ENCODE measurements at places on chromosomes 16 and 17.
A peak's percentile ranks its signal among the peaks of the same experiment; 100 is the strongest.

DNA sequence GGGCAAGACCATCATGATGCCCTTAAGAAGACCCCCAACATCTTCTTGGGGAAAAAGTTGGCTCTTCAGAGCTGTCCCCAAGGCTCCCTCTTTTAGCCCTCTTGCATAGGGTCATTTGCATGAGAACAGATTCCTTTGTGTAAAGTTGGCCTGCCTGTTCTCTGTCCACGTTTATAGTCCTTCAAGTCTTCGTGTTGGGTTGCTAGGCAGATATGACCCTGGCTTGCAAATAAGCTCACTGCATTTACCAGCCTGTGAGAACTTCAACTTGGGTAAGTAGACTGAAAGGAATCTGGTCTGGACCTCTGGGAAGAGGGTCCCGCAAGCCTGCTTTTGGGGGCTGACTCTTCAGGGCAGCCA is 2.9 kb downstream of the ARSG start:
- no peak for DNase-seq

GRCh38 chr17:1120596-1121441 is 59.0 kb downstream of the ABR start:
- no peak for DNase-seq

- DNase-seq, result no peak
These were observed 448 bp downstream of the MT1M start for GRCh38 chr16:56632848-56633365.

DNA sequence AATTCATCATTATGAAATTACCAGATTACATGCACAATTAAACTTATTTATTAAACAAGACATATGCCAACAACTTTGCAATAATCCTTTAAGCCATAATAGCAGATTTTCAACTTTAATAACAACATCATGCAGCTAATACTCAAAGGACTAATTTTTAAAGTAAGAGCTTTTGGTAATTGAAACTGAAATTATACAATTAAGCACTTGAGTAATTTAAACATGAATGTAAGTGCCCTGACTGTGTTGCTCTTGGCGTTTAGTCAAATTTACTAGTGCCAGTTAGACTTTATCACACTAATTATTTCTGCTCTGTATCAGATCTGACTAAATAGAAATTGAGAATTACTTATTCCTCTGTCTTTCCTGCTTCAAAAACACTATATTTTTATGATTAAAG is 46.8 kb upstream of the PSMD7 start:
- no peak for DNase-seq

- DNase-seq, result peak; percentile 77
These were observed 206.2 kb downstream of the PRKCB start for GRCh38 chr16:24041834-24042631.

- DNase-seq, result peak; percentile 10
These were observed 35.5 kb downstream of the PIPOX start for GRCh38 chr17:29078183-29079045.

DNA sequence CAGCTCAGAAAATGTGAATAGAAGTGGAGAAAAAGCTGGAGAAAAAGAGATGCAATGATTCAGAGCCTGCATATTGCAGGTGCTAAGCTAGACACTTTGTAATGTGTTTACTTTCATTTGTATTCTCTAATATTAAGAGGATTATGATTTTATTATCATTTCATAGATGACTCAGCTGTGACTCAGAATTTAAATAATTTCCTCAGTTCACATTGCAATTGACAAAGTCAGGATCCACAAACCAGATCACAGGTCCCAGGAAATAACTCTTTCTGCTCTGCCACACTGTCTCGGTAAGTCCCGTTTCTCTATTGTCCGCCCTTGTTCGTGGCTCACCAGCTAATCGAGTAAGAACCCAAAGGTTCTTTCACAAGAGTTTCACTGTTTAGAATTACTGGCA is 235.4 kb upstream of the MON1B start:
- no peak for DNase-seq

- no peak for DNase-seq
These were observed 9.6 kb upstream of the APPBP2 start for GRCh38 chr17:60535382-60536279.

- peak; percentile 27 for DNase-seq
These were observed 999 bp upstream of the FLYWCH2 start for GRCh38 chr16:2881783-2882649.

DNA sequence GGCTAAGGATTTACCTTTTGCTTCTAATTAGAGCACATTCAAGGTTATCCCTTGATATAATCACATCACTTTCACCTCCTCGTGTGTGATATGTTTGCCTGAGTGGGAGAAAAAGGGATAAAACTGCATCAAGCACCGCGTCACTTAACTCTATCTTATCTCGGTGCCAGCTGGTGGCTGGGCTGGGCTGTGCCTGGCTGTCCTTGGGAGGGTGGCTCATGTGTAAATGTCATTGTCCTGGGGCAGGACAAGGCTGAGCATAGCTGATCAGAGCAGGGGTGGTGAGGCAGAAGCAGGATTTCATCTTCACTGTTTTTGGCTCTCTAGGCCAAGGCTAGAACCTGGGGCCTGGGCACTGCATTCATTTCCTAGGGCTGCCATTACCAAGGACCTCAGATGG is 105.3 kb downstream of the RAP1GAP2 start:
- no peak for DNase-seq

DNA sequence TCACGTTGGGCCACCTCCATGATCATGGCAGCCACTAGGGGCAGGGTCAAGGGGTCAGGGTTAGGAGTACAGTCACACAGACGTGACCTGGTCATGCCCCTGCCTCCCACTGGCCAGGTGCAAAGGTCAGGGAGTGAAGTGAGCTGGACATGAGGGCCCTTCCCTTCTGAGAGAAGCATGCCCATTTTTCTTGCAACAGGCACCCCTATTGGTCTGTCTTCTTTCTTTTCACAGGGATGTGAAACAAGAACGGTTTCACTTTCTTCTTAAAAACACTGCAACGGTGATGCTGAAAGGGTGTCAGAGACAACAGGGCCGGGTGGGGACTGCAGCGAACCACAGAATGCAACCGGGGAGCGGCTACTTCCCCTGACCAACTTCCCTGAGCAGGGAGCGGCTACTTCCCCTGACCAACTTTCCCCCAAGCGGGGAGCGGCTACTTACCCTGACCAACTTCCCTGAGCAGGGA is 52.1 kb upstream of the DOC2B start:
- peak; percentile 92 for DNase-seq

DNA sequence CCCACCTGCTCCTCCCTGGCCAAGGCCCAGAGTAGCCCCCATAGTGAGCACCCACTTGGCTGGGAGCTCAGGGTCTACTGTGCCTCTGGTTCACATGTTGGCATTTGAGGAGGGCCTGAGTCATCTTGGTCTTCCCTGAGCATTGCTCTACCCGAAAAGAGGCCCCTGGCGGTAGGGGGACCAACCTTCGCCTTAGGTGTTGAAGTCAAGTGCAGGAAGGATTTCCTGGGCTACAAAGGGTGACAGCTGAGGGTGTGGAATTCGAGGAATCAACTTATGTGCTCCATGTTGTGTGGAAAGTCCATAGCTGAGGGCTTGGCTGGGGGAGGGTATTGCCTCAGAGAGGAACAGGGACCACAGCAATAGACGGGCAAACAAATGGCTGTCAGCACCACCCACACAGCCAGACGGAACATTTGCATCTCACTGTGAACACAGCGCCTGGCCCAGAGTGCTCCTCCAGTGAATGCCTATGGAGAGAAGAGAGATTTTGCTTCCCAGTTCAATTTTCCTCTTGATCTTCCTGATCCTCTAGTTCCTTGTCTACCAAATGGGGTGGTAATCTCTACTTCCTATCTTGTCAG is 35.6 kb upstream of the NGFR start:
- no peak for DNase-seq

DNA sequence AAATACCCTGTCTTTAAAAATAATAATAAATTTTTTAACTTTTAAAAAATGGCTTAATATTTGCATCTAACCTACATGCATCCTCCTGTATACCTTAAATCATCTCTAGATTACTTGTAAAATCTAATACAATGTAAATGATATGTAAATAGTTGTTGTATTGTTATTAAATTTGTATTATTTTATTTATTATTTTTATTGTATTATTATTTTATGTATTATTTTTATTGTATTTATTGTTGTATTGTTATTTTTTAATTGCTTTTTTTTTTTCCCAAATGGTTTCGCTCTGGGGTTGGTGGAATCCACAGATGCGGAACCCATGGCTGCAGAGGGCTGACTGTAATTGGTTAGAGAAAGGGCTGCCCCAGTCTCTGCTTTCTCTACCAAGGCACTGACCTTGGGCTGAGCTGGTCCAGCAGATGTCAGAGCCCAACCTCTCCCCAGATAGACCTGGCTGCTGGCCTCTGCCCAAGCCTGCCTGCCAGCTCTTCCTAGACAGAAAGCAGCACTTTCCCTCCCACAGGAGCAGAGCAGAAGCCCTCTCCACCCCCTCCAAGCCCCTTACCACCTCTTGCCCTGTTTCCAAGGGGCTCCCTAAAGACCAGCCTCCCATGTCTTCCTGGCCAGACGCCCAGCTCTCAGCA is 183.8 kb downstream of the GSG1L start:
- no peak for DNase-seq

DNA sequence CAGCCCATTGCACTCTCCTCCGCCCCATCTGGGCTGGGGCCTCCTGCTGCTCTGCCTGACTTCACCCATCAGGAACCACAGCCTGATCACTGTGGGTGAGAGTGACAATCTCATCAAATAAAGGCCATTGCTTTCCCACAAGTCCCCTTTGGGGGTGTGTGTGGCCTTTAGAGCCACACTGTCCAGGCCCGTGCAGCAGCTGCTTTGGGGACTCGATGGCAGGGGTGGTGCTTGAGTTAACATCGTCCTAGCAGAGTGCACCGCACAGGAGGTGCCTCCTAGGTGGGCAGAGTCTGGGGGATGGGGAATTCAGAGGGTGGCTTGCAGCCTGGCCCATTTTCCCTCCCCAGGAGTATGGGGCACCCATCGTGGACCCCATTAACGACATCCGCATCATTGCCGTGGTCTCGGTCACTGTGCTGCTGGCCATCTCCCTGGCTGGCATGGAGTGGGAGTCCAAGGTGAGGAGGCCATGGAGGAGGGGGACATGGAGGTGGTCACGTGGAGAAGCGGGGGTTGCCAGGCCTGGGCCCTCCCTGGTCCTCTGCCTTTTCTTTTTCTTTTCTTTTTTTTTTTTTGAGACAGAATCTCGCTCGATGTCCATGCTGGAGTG is 5.4 kb downstream of the SLC12A3 start:
- DNase-seq, result peak; percentile 25

GRCh38 chr17:31561469-31562375 is 170.2 kb downstream of the RAB11FIP4 start:
- peak; percentile 82 for DNase-seq

GRCh38 chr16:84091460-84091859 is 25.3 kb downstream of the MBTPS1 start:
- no peak for DNase-seq

DNA sequence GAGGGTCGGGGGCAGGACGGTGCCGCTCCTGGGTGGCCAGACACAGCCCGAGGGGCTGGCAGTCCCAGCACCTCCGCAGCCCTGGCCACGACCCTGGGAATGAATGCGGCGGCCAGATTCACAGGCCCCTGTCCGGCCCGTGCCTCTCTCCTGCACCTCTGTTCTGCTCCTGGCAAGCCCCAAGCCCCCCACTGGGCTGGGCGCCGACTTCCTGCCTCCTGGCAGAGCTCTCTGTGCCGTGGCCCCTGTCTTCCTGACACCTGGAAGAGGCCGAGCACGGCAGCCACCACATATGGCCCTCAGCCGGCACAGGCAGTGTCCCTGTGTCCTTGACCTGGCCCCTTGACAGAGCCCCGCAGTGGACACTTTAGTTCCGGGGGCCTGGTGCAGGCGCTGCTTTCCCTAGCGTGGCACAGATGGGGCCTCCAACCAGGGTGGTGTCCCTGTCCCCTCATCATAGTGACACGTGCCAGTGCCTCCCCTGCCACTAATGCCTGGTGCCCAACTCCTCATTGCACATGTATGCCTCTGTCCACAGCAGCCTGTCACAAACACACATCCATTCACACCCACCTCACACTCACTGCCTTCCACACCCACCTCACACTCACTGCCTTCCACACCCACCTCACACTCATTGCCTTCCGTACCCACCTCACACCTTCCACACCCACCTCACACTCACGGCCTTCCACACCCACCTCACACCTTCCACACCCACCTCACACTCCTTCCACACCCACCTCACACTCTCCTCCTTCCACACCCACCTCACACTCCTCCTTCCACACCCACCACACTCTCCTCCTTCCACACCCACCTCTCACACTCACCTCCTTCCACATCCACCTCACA is 110.6 kb upstream of the PLCG2 start:
- no peak for DNase-seq

DNA sequence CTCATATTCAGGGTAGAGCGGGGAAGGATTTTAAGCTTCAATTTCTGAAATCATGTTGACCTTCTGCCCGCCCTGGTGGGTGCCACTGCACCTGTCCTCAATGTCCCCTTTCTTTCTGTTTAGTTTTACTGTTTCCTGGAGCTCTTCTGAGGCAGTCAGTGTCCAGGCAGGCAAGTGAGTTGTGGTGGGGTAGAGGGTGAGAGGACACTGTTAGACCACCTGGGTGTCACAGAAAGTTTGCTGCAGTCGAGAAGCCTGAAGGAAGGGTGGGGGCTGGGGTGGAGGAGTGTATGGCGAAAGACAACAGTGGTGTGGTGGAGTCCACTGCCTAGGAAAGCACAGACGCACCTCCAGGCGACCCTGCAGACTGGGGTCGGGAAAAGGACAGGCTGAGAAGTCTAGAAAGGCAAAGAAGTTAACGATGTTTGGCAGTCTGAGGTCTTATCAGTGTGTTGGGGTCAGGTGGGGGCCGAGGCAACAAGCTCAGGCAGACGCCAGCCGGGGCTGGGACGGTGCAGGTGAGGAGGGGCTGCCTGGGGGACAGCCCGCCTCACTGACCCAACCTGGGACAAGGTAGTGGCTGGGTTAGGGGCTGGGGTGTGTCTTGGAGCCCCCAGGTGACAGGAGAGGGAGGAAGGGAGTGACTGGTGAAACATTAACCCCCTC is 23.3 kb upstream of the HOXB13 start:
- DNase-seq, result no peak

DNA sequence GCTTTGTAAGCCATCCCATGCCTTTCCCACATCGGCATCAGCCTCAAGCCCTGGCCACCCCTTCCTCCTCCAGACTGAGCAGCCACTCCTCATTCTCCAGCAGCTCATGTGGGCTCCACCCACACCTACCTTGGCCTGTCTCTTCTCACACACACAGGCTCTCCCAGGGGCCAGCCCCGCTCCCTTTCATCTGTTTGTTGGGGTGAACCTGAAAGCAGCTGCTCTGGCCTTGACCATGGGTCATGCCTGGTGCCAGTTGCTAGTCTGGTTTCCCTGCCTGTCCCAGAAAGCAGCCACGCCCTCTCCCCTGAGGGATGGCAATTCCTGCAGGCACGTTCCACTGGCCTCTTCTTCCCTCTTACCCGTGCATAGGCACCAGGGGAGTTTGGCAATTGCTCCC is 11.4 kb upstream of the TMEM238L start:
- no peak for DNase-seq

GRCh38 chr17:53462393-53462811 is 360.3 kb upstream of the KIF2B start:
- DNase-seq, result no peak

DNA sequence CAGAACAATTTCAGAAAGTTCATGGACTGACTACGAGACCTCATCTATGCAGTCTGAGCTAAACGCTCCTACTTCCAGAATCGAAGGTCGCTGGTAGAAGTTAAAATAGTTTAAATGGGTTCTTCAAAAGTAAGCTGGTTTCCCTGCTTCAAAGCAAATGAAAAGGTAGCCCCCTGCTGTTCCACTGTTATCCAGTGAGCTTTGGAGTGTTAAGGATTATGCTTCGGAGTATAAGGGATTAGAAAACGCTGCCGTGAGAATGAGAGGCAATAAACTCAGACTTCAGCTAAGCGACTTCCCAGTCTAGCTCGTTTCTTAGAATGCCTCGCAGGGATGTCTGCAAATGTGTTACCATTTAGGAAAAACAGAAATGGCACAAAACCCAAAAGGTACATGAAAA is 12.4 kb downstream of the MLYCD start:
- no peak for DNase-seq

GRCh38 chr17:42097691-42098631 is at the start of gene ZNF385C:
Gene ZNF385C, minus strand, starts transcription at chr17:42098473. Its CDS starts 35,417 bp downstream, at chr17:42063056.
- no peak for DNase-seq

Measured in suppressor macrophage treated with lipopolysaccharide for 4 hours (primary cell).